Panc1 (cell line): ENCODE measurements at places on chromosomes 16 and 17. TPM values are rescaled to one million over a fixed set of nuclear protein-coding genes. Genes with fewer than 3 reads are reported as not detected.

GRCh38 chr17:73293480-73293911 is 18.3 kb downstream of the CDC42EP4 start:
- no peak for DNase-seq

Gene ST6GALNAC2
- total RNA-seq: 23.0 TPM

Gene CENPN
- 56.6 TPM for total RNA-seq

- no peak for DNase-seq
Measured at GRCh38 chr16:22052980-22053379, 39.4 kb upstream of the VWA3A start.

Gene TVP23A
- total RNA-seq: not detected

Gene GLYR1
- total RNA-seq: 111 TPM
